Fibroblast of skin of right quadriceps (primary cell): ENCODE measurements at places on chromosomes 5 and 9.

DNA sequence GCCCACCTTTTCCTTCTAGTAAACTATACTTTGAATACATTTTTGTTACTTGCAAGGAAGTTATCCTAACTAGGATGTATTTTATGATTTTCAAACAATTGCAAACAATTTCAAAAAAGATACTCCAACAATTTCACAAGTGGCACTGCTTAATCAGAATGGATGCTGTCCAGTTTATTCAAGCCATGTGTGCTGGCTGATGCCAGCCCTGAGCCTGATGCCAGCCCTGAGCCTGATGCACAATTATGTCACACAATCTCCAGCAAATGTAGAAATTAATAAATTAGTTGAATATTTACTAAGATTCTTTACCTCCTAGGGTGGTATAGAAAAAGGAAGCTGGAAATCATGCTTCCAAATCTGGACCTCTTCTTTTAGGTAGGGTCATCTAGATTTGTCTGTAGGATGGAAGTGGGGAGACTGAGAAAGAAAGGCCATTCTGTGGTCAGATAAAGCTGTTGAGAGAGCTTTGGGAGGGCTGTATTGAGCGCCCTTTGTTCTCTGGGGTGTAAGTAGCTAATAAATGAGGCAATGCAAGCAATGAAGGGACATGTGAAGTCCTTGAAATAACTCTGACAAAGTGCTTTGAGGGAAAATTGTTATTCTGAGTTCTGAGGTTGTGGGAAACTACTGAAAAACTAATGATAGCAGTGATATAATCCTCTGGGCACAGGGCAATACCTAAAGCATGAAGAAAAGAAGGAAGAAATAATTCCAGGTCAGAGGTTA lies 5.8 kb upstream of the C6 start:
- no peak for DNase-seq

DNA sequence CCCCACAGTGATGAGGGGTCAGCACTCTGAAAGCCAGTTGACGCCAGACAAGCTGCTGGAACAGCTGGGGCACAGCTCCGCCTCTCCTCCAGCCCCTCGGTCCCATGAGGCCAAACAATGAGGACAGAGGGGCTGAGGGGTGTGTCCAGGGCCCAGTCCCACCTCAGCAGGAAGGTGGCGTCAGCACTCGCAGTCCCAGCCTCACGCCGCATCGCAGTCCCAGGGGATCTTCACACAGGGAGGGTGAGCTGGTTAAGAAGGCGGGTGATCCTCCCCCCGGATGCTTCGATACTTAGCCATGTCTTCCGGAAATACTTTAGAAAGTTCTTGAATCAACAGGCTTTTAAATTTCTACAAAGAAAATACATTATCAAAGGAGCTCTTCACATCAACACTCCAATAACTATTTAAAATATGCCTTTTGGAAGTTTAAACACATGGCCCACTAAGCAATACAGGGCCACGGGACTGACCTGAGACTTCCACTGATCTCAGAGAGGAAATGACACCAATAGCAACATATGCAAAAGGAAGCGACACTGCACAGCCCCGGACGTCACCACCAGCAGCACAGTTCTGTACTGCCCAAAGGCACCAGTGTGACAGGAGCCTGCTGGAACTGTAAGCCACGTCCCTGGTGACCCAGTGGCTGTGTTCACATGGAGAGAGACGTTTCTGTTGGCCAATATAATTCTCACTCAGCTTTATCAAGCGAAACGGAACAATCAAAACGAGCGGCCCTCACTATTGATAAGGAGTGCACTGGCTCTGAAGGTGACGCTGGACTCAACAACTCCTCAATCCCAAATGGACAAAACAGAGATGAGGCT lies 5.9 kb downstream of the MED10 start:
- DNase-seq, result no peak

DNA sequence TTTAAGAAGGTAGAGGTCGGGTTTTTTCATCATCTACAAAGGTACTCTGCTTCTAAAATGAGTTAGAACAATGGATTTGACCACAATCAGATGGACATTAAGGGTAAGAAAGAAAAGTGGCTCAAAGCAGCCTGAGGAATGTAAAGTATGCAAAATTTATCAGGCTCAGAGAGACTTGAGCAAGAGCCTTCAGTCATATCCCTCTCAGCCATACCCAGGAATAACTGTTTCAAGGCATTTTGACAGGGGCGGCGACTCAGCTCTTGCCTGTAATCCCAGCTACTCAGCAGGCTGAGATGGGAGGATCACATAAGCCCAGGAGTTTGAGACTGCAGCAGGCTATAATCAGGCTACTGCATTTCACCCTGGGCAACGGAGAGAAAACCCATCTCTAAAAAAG lies 38.8 kb upstream of the ANXA2R start:
- peak; percentile 85 for DNase-seq

DNA sequence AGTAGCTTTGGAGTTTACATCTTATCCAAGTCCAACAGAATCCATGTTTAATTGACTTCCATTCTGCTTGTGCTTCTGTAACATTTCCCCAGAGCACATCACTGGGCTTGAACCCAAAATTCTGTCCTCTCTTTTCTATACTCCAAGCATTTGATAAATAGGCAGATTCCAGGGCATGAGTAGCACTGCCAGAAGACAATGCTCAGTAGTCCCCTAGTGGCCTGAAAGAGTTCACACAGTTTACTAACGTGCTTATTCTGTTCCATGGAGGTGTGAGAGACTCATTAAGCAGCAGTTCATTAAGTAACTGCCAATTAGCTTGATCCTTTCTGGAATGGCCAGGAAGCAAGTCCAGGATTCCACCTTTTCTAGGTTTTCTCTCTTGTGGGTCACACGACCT lies 9.4 kb upstream of the GABRA6 start:
- peak; percentile 0 for DNase-seq

DNA sequence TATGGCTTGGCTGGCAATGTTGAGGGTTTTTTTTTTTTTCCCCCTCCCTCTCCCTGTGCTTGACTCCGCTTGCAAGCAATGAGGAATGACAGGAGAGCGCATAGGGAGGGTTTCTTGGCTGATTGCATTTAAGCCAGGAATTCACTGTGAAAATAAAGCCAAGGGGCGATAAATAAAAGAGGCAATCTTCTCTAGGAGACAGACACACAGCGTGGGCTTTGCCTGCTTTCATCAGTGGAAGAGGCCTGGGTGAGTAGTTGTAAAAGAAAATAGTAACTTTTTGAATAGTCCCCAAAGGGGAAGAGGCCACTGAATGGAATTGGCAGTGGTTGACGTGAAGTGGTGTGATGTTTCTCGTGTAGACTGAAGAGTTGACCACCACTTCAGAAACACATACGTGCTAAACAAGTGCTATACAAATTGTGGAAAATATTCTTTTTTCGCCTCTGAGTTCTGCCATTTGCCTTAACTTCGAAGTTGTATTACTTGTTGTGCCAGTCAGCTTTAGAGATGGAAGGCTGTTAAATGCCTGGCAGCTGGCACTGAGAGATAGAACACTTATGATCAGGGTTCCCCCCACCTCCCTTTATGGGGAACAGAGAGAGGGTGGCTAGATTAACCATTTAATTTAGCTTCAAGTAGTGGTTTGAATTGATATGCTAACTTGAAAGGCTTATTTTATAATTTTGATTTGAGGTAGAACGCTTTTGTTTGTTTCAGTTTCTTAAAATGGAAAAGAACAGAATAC lies 3.0 kb downstream of the ZSWIM6 start:
- DNase-seq, result peak; percentile 79

DNA sequence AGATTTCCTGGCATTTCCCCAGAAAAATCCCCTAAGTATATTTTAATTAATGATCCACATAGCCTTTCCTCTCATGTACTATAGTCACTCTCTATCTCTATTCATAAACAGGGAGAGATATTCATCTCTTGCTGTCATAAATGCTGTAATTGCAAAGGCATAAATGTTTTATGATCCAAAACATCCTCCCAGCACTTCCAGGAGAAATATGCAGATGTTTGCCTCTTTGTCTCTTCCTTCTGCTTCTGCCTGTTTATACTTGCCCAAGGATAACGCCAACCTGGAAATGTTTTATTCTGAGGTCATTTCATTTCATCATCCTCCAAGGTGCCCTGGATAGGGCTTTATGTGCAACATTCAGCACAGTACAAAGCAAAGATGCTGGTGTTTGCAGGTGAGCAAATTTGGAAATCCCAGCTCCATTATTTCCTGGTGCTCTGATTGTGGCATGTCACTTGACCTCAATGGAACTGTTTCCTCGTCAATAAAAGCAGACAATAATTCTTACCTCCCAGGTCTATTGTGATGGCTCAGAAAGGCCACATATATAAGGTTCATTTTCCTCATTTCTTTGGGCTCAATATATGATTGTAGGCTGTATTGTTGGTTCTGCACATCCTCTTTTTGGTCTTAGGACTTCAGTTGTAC lies 6.9 kb downstream of the TNFSF15 start:
- no peak for DNase-seq

DNA sequence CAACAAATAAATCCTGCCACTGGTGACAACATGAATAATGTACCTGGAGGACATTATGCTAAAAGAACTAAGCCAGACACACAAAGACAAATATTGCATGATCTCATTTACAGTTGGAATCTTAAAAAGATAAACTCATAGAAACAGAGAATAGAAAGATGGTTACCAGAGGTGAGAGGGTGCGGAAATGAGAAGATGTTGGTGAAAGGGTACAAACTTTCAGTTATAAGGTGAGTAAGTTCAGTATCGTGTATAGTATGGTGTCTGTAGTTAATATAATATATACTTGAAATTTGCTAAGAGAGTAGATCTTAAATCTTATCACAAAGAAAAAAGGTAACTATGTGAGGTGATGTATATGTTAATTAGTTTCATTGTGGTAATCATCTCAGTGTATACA lies 63.3 kb downstream of the PRRC1 start:
- no peak for DNase-seq

DNA sequence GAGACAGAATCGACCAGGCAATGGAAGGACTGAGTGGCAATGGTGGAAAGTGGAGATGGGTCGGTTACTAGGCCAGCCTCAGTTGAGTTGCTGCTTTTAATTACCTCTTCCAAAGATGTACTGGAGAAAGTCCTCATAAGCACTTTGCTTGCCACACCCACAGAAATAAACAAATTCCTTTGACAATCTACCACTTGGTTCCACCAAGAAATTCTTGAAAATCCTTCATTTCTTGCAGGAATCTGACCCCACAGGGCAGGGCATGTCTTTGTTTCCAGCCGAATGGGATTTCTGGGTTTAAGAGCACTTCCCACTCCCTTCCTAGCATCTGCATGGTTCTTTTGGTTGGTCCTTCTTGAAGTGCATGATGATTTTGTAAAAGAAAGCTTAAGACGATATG lies 54.5 kb downstream of the ADAMTS12 start:
- DNase-seq, result no peak

DNA sequence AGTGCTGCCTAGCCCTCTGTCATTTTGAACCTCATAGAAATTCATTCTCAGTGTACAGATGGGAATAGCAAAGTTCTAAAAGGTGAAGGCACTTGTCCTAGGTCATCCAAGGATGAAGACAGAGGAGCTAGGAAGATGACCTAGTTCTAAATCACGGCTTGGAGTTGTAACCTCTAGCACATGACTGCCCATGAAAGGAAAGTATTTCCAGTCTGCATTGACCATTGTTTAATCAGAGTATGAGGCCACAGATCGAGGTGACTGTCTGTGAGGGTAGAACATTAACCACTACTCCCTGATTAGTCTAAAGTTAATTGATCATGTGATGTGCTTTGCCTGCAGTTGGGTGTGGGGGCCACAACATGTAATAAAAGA lies 674 bp upstream of the TNFSF15 start:
- DNase-seq, result no peak

DNA sequence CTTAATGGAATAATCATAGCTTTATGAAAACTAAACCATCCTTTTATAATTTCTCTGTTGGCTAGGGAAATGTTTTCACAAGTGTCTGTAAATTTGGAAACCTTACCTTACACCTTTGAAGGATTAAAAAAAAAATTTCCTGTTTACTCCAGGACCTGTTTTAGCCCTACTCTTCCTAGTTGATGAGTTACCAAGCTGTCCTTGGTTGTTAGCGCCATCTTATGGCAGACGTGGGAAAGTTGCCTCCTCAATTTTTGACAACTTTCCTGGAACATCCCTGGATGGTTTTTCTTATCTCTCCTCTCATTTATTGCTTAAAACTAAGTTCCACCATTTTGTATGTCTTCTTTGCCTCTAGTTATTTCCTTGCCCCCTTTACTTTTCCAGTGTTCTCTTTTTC lies 25.7 kb downstream of the ZSWIM6 start:
- no peak for DNase-seq

- peak; percentile 77 for DNase-seq
These were observed 17.4 kb upstream of the ARSI start for GRCh38 chr5:150320044-150320613.

DNA sequence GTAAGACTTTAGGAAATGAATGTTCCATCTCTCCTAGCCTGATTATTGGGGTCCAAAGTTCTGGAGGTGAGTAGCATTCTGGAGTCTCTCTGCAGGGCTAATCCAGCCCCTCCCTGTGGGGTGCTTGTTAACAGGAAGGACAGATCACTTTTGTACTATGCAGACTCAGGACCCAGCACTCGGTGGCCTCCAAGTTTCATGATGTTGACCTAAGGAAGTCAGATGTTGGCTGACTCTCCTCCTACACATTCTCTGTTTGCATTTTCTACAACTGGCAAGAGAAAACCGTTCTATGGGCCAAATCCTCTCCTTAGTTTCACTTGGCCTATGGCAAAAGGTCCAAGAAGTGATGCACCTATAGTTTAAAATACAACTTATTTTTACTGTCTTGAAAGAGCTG lies 5.5 kb upstream of the PDE8B start:
- DNase-seq, result no peak
